ENCODE measurements at places on chromosomes 1 and 21.
A peak's percentile ranks its signal among the peaks of the same experiment; 100 is the strongest.

- peak; percentile 59 for DNase-seq
Observed at GRCh38 chr1:66725885-66726665, 26.2 kb upstream of the DYNLT5 start.

GRCh38 chr21:25577424-25578055 lies 29.7 kb downstream of the MRPL39 start:
- no peak for DNase-seq

DNA sequence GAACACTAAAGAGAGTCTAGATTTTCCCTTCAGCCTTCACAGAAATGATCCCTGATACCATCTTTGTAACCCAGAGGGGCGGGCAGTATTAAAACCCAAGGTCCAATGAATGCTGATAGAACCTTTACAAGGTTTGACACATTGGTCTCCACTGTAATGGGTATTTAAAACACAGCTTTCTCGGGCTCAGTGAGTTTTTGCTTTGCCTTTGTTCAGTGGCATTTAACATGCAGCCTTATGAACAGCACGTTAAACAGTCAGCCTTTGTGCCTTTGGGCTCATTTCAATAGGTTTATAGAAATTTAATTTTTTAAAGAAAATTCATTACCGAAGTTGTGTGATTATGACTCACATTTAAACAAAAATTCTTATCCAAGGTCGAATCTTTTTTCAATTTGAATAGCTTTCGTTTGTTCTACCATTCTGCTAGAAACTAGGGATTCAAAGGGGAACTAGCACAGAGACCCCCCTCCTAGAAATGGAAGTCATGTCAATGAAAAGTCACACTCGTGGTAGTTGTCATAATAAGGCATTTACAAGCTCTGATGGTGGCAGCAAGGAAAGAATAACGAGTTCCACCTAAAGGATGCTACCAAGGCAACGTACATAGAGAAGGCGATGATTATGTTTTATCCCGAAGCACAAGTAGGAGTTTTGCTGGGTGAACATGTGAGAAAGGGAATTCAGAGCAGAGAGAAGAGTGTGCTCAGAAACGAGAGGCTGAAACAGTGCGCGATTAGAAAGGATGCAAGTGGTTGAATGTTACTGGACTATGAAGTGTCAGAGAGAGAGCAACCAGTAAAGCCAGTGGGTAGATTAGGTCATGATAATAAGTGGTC lies 66.2 kb downstream of the SGIP1 start:
- no peak for DNase-seq

GRCh38 chr21:32131960-32132359 lies 146.9 kb downstream of the MIS18A start:
- no peak for DNase-seq

DNA sequence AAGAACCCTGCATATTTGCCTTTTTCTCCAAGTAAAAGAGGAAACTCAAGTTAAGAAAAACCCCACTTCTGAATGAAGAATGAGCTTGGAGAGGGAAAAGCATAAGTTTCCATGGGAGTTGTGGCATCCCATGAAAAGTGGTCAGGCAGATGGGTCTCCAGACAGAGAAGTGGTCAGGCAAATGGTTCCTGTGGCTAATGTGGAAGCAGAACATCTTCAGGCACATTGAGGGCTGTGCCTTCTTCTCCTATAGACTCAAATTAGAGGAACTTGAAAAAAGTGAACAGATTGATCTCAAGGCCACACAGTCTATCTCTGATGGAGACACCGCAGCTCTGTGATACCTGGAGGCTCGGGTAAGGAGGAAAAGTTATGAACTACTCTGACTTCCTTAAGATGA lies 55.7 kb upstream of the KIRREL1 start:
- DNase-seq: no peak

- DNase-seq: no peak
Observed at GRCh38 chr1:151661751-151662150, 49.9 kb downstream of the SNX27 start.

DNA sequence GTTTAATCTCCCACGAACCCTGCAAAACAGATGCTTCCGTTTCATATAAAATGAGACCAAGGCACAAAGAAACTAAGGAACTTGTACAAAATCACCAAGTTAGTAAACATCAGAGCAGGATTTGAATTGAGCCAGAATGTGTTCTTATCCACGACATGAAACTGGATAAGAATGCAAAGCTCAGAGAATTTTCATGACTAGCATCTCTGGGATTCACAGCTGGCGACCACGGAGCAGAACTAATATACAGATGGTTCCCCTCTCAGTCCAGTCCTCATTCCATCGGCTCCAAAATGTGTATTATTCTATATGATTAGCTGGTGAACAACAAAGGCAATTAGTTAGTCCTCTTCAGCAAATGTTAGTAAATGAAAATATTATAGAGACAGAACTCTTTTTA lies 72.3 kb upstream of the ERG start:
- no peak for DNase-seq

DNA sequence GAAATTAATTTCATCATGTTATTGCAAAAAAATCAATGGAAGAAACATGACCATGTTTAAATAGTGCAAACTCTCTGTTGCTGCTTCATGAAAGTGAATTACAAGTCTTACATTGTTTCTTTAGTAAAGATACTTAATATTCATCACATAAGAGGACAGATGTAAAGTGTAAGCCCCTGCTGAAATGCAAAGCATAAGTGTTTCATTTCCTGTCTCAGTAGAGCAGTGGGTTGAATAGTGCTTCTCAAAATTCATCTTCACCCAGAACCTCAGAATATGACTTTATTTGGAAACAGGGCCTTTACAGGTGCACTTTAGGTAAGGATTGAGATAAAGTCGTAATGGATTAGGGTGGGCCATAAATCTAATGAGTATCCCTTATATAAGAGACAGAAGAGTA lies 738.4 kb upstream of the RGS18 start:
- DNase-seq: no peak

DNA sequence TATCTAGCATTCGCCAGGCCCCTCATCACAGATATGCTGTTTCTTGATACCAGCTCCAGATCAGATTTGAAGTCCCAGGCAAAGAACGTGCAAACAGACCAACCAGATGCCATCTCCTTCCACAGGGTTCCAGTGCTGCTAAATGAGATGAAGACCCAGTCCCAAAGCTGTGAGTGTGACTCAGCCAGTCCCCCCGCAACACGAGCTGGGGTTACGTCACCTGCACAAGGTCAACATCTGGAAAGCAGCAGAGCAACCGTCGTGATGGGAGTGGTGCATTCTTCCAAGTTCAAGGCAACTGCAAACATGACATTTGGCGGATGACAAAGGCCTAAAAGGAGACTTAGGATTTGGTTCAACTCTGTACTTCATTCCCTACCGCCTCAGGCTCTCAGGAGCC lies 69.6 kb upstream of the TIAM1 start:
- DNase-seq: no peak

DNA sequence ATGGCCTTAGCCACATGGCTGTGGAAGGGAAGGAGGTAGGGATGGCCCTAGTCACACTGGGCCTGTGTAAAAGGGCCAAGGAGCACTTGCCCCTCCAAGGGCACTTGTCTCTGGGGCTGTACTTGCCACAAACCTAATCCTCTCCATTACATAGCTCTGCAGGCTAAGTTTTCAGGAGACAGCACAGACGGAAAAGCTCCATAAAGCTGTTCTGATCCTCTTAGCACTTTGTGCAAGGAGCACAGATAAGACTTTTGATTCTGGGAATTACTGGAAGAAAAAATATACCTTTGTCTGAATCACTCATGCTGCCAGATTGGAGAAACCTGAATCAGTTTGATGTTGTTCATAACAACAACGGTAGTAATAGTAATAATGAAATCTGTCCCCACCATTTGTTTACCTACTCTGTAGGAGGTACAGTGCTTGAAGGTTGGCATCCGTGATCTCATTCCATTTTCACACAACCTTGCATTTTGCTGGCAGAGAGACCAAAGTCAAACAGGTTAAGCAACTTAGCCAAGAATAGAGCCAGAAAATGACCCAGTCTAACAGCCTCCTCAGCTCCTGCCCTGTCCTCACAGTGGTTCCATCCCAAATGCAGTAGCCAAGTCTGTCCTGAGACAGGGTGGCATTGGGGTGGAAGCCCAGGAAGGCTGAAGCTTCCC lies 207.1 kb downstream of the ROR1 start:
- DNase-seq: no peak

Measured in HFF-Myc (cell line).